Immature natural killer cell (primary cell): ENCODE measurements at places on chromosomes 2 and 18. TPM values are rescaled to one million over a fixed set of nuclear protein-coding genes. Genes with fewer than 3 reads are reported as not detected.

The RAX gene
- not detected for polyA plus RNA-seq

- no peaks in the 10 kb centered on the region for H3K36me3 ChIP-seq
- H3K27ac ChIP-seq, result no peak overlapping the region
- H3K27me3 ChIP-seq, result no peaks in the 10 kb centered on the region
- no peak for DNase-seq
- H3K4me1 ChIP-seq, result no peaks in the 10 kb centered on the region
These were observed 442.8 kb upstream of the CHST9 start for GRCh38 chr18:27627927-27628326.

GRCh38 chr2:230128623-230129342, 60.1 kb upstream of the SLC16A14 start:
- no peak overlapping the region for H3K4me3 ChIP-seq
- peaks cover 19% of the 10 kb centered on the region for H3K4me1 ChIP-seq

- peaks cover 60% of the 10 kb centered on the region for H3K4me1 ChIP-seq
- DNase-seq, result no peak
- peak overlapping the region; percentile 96 for H3K4me3 ChIP-seq
- no peaks in the 10 kb centered on the region for H3K36me3 ChIP-seq
These were observed 2.0 kb downstream of the TMEM169 start for GRCh38 chr2:216083464-216084281.

DNA sequence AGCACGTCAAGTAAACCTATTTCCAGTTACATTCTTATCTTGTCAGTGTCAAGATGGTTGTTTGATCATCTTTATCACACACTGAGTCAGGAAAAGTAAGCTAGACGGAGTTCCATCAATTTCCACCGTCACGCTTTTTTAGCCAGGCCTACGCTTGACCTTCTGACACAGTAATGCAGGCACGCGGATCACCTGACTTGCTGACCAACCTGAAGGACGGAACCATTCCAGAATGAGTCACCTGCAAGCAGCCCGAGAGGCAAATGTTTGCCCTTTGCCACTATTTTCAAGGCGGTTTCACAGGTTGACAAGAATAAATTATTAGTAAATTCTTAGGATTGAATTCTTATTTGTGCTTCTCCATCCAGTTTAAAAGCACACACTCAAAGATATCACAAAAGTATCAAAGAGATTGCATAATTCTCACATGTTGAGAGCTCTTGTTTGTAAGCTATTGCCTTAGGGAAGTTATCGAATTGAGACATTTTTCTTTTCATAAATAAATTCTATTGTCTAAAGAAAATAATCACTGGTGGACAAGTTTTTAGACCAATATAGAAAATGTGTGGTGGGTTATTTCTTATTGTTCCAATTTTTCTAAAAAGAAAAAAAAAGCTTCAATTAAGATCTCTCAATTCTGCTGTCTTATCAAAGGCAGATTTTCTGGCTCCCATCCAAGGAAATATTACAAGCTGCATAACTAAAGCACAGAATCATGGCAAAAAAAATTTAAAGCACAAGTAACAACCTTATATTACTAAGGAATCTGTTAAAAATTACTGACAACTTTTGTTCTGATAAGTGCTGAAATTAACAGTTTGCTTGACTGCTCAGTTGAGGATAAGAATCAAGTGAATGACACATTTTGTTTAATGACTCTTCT, 31.9 kb downstream of the UXS1 start:
- H3K36me3 ChIP-seq, result peaks cover 12% of the 10 kb centered on the region
- H3K27me3 ChIP-seq, result peaks cover 2% of the 10 kb centered on the region
- peak overlapping the region; percentile 97 for H3K27ac ChIP-seq
- no peak for DNase-seq

The DOCK10 gene
- polyA plus RNA-seq, result 22.9 TPM
